ENCODE measurements at places on chromosomes 6 and 20.

- DNase-seq = peak; percentile 13
Measured at GRCh38 chr6:34315780-34316179, 67.0 kb upstream of the SMIM29 start.

GRCh38 chr20:12721636-12722035 lies 287.1 kb upstream of the SPTLC3 start:
- DNase-seq = no peak

GRCh38 chr6:133447924-133448323 lies 206.8 kb downstream of the EYA4 start:
- DNase-seq = no peak

DNA sequence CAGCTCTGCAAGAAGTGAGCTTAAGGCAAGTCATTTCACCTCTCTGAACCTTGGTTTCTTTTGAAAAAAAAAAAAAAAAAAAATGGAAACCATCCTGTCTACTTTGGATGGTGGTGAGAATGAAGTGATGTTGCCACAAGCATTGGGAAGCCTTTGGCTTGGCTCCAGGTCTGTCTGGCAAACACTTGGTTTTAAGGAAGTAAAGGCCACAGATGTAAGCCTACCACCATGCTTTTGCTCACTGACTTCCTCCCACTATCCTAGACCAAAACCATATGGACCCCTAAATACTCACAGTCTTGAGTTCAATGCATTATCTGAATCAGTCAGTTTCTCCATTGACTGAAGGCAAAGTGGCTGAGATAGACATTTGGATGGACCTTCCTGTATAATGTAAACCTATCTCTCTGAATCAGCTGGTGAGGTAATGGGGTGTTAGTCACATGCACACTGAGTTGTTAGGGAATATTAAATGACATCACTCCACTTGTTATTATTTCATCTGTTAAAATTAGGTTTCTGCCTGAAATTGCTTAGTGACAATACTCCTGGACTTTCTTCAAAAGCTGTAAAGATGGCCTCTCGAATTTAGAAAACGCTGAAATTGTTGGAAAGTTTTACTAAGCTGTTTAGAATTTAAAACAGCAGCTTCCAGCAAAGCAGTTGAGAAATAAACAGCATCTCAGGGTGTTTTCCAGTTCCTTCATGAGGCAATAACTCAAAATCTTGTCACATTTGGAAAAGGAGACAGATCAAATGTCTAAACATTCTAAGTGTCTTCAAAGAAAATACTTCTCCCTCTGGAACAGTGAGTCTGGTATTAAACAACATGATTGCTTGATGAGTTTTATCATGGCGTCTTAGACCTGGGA lies 833.5 kb downstream of the DHX35 start:
- no peak for DNase-seq

GRCh38 chr20:50286174-50286511 lies 95.5 kb downstream of the CEBPB start:
- DNase-seq = peak; percentile 32

DNA sequence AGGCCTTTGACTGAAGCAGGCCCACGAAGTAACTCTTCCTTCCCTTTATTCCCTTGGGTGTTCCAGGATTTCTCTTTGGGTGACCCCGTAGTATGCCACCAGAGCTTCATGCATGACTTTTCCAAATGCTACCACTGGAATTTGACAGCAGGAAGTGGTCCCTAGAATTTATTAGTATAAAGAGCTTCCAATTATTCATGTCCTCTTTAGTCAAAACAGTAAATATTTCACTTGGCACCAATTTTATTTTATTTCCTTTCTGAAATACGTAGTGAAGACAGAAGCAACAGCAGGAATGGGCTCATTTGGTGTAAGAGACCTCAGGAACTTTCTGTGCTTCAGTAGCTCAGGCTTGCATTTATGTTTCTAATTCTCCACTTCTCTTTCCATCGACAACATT lies 151.3 kb downstream of the LCA5 start:
- DNase-seq = no peak

- no peak for DNase-seq
Measured at GRCh38 chr20:33787253-33787891, 23.8 kb upstream of the CHMP4B start.

GRCh38 chr6:79469376-79470246 lies 67.6 kb downstream of the LCA5 start:
- DNase-seq = no peak
